ENCODE measurements at places on chromosomes 12 and 14.

GRCh38 chr12:110349514-110350151 lies 53.9 kb downstream of the ANAPC7 start:
- peak; percentile 25 for DNase-seq

DNA sequence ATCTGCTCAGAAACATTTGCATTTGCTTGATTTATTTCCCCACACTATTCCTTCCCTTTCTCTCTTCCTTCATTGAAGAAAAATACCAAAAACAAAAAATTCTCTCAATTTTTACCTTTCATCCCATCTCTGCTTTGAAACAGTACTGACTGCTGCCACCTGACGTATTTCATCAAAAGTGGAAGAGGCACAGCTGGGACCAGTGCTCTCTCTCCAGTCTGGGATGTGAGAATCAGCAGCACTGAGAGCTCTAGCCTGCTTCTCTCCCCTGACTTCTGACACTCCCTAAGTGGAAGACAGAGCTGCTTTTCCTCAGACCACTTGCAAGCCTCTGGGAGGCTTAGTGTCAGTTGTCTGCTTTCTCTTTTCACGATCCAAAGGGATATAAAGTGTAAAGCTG lies 36.9 kb downstream of the TTLL5 start:
- DNase-seq, result no peak

- no peak for DNase-seq
Measured at GRCh38 chr12:124706363-124706762, 139.0 kb upstream of the NCOR2 start.

DNA sequence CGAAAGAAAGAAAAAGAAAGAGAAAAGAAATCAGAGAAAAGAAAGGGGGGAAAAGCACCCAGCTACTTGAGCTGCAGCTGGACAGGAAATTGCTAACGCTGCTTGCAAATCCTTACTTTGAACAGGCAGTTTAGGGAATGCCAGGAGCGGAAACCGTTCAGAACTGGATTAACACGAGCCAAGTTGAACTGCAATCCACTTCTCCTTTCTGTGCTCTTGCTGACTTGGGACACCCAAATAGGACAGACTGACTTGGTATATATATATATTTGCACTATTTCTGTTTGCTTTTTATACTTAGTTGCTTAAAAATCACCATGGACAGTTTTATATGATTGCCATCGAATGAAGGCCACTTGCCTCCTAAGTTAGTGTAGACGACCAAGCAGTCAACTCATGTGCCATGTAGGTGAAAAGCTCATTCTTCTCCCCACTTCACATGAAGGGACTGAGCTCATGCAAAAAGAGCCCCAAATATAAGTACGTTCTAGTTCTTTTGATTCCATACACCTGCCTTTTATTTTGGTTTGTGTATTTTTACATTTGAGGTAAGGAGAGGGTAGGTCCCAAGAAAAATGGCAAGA lies 5.5 kb downstream of the DUSP6 start:
- no peak for DNase-seq

DNA sequence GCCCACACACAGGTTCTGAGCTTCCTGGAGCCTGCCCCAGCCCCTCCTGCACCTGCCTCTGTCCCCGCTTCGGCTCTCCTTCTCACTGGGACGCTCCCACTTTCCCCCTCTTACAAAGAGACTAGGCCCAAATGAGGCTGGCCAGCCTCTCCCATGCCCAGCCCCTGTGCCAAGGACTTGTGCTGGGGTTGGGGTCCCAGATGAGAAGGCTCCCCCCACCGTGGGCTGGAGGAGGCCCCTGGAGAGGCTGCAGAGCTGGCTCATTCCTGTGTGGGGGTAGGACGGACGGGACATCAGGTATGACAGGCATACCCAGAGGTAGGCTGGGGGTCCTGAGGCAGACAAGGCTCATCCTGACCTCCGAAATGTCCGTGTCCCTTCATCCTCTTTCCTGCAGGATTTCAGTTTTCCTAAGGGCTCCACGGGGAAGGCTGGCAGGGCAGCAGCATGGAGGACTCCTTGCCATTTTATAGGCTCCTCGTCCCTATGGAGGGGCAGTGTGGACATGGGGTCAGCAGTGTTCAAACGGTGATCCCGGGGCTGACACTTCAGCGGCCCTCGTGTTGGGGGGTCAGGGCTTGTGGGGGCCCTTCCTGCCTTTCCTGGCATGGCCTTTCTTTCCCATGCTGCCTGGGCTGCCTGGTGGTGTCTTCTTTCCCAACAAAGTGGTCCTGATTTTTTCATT lies 49.1 kb upstream of the MEG3 start:
- no peak for DNase-seq

DNA sequence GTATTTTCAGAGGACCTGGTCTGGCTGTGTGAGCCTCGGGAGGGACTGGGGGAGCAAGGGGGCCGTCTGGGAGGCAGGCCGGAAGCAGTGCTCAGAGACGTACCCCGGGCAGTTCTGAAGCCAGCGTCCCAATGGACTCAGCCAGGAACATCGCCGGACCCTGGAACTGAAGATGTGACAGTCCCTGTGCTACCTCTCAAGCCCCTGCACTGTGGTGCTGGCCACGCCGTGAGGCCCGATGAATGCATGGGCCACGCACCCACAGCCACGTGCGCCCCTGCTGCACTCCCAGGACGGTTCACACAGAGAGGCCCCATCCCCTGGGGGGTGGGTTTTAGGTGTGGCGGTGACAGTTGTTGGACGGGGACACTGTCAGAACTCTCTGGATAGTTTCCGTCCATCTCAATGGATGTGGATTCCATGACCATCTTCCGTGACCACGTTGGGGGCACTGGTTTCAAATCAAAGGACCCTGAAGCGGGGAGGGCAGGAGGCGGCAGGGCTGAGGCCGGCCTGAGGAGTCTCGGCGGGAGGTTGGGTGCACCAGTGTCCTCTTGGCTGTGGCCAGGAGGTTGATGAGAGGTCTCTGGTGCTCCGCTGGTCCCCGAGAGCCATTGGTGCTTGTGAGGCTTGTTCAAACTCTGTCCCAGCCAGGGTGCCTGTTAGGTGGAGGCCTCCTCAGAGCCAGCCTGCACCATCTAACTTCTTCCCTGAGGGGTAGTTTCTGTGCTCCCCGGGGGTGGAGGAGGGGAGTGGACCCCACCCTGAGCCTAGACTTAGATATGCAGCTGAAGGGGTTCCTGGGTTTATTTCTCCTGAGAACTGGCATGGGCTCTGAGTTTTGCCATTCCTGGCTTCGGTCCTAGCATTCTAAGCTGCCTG lies 36.3 kb upstream of the TSPAN9 start:
- DNase-seq, result no peak

- DNase-seq, result no peak
Measured at GRCh38 chr14:33676891-33677290, 274.0 kb downstream of the EGLN3 start.

DNA sequence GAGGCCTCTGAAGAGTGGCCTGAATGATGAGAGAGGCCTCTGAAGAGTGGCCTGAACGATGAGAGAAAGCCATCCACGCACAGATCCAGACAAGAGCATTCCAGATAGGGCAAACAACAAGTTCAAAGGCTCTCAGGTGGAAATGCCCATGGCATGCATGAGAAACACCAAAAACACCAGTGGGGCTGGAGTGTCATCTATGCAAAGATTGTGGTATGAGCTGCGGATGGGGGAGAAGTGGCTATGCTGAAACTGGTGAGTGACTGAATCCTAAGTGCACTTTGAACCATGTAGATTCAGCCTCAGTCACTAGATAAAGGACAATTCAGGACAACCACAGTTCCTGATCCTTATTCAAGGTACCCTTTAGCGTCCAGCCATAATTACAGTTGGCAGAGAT lies 79.4 kb upstream of the GZMB start:
- no peak for DNase-seq

DNA sequence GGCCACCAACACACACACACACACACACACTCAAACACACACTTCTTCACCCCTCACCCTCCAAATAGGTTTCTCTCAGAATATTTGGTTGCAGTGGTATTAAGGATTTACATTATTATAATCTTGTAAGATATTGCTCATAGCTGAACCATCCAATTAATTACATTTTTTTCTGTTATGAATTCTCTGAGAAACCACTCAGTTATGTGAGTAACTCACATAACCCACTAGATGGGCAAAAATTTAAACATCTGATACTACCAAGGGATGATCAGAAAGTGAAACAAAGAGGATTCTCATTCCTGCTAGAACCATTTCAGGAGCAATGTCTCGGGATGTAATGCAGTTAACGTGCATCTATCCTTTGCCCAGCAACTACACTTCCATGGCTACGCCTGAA lies 31.6 kb downstream of the TMTC1 start:
- DNase-seq, result no peak

GRCh38 chr12:47224563-47225133 lies 144.9 kb upstream of the AMIGO2 start:
- DNase-seq, result no peak

DNA sequence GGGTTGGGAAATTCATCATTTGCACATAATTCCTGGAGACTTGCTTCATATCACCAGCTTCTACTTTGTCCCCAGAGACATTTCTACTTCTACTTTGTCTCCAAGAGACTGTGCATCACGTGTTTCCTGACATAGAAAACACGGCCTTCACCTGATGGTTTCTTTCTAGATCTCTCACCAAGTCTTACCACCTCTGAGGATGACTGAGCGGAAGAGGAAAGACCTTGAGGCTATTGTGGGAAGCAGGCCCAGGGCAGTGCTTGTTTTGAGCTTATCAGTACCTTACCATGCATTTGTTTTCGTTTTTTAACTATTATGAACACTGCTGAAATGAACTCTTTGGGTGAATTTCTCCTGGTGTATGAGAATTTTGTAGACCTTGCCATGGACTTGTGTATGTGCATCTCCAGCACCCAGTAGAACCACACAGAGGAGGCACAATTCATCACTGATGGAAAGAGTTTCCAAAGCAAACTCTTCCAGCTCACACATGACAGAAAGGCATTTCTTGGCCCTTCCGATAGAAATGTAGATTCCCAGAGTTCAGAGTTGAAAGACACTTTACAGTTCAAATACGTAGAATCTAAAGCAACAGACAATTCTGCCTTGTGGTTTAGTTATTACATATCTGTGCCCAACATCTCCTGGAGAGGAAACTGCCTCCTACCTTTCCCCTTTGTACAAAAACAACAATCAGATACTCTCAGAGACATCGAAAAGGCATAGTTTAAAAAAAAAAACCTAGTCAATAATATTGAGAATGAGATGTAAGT lies 434.7 kb downstream of the FUT8 start:
- peak; percentile 38 for DNase-seq

DNA sequence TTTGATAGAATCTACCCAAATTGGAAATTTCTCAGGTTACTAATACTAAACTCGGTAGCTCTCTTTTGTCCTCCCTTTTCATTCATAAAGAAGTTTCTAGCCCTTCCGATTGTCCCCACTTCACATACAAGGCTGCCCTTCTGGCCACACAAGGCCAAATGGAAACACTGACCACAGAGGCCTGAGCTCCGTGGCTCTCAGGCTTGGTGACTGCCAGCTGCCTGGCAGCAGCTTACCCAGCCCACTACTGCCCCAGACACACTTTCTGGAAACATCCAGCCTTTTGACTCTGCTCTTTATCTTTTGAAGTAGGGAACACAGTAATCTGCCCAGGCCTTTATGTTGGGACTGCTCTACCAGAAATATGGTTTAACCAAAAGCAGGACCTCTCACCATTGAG lies 167.2 kb downstream of the GCH1 start:
- DNase-seq, result no peak

- DNase-seq, result no peak
Measured at GRCh38 chr12:96336489-96336888, 63.8 kb downstream of the CDK17 start.

DNA sequence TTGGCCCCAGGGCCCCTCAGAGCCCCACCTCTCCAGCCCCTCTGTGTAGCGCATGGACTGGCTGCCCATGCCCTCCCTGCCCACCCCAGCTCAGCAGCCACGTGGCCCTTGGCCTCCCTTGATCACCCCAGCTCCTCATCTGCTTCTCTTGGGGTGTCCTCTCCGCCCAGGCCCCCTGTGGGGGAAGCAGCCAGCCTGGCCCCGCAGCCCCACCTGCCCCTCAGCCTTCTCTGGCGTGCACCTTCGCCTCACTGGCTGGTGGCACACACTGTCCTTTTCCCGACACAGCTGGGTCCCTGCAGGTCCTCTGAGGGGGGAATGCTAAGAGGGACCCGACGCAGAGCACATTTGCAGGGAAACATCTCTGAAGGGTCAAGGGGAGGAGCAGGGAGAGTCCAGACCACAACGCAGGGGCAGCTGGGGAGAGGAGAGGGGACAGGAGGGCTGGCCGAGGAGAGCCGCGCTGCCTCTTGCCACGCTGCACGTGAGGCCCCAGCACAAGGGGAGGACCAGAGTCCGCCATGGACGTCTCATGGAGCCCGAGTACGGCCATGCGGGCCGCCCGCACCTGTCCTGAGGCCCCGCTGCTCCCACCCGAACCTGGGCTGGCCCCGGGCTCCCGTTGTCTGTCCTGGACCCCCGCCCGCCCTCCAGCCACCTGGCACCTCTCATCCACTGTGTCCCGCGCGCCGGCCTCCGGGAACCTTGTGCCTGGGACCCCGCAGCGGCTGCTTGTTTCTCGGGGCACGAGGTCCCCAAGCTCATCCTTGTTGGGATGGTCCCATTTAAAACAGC lies 36.1 kb downstream of the PACS2 start:
- DNase-seq, result no peak

GRCh38 chr12:69052613-69053408 lies 119.8 kb upstream of the CPM start:
- peak; percentile 48 for DNase-seq

- DNase-seq, result no peak
Measured at GRCh38 chr12:43060742-43061141, 471.2 kb upstream of the PRICKLE1 start.

- no peak for DNase-seq
Measured at GRCh38 chr12:2794191-2794735, 507 bp upstream of the FKBP4 start.

DNA sequence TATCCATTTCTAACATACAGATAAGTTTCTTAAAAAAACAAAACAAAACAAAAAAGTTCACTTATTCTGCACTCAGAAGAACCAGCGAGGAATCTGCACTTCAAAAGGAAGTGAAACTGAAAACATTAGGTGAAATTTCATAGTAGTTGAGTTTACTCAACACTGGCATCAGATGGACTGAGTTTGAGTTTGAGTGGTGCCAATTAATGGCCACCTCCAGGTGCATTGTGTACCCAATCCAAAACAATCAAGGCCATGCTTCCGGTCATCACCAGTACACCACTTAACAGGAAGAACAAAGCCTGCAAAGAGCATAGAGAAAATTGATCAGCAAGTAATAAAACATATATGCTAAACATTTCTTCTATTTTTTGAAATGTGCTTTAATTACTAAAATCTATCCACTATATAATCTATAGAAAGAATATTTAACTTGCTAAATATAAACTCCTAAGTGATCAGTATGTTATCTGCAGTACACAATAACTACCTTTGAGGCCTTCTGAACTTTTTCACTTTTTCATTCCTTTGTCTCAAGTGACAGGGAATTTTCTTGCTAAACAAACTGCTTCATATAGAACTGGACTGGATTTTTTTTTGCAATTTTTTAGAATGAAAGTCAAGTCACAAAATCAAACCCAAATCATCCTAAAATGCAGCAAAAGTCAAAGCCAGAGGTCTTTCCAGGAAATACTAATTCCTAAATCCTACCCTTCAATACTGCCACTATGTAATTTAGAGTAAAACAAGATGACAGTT lies 11.5 kb downstream of the SLC38A2 start:
- no peak for DNase-seq

GRCh38 chr12:47963340-47964040 lies at the start of gene TMEM106C:
Gene TMEM106C, plus strand, starts transcription at chr12:47963596. Its CDS starts 641 bp downstream, at chr12:47964237.
- peak; percentile 90 for DNase-seq

- no peak for DNase-seq
Measured at GRCh38 chr12:72511906-72512305, 239.7 kb downstream of the TRHDE start.

All from stimulated activated CD4-positive, alpha-beta T cell treated with anti-CD3 and anti-CD28 coated beads, TNF-alpha, amount 100 ng/mL, for 24 hours (primary cell).